ENCODE measurements at places on chromosomes 12 and 14.
A peak's percentile ranks its signal among the peaks of the same experiment; 100 is the strongest.

DNA sequence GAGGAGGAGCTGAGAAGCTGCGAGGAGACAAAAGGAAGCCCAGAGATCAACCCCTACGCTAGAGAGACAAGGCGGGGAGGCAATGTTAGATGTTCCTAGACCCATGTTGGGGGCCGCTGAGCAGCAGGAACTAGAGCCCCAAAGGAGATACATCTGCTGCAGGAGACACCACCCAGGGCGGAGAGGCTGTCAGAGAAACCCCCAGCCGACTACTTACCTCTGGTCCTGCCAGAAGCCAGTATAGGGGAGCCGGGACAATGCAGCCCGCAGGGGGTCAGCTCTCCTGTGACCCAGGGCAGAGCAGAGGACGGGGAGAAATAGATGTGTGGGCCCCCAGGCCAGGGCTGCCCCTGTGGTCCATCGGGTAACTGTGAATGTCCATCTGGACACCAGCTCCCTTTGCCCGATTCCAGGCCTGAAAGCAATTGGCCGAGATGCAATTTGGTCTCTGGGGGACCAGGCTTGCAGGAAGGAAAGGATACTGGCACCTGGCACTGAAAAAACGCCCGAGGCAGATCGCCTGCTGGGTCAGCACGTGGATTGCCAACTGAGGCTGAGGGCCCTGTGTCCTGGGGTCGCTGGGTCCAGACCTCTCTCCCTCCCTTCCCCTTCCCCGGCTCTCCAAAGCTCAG is 34.9 kb downstream of the SYNE3 start:
- DNase-seq: no peak

DNA sequence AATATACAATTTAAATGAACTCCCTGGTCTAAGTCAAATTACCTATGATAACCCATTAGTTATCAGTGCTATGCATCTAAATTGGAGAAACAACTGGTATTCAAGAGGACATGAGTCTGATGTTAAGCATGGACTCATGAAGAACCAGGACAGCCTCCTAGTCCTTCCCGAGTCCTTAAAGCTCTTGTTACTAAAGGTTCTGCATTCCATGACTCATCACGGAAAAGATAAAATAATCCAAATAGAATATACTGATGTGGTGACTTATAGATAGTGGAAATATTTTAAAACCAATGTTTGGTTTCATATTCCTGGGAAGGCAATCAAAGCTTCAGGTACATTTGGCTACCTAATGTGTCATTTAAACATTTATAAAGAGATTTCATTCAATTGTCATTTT is 117.2 kb upstream of the PMCH start:
- DNase-seq: no peak

- no peak for DNase-seq
These were observed 4.2 kb downstream of the DDX51 start for GRCh38 chr12:132139912-132140311.

DNA sequence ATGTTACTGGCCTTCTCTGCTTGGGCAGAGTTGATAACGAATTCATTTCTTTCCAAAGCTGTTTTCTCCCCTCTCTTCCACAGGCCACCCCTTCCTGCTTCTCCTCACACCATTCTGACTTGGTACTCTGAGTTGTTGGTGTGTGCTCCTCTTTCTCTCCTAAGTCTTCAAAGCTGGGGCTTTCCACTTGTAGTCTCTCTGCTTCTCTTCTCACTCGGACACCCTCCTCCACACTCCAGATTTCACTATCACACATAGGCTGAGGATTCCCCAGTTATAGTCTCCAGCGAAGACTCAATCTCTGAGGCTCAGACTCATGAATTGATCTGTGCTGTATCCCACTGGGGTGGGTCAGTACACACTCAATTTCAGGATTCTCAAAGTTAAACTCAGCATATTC is 201.0 kb downstream of the SSPN start:
- no peak for DNase-seq

DNA sequence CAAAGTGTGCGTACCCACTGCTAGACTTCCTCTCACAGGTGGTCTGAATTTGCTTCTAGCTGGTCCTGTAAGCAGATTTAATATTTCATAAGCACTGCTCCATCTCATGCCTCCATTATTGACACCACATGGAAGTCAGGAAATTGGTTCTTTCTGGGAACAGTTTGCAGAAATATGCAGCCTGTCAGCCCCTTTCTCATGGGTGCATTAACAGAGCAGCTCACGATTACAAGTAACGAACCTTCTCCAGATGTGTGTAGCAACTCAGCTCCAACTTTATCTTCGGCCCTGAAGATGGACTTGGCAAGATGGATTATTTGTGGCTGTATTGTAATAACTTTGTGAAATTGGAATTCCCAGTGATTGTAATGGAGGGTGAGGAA is 214.5 kb upstream of the DDHD1 start:
- no peak for DNase-seq

- no peak for DNase-seq
These were observed 367.1 kb upstream of the MGAT4C start for GRCh38 chr12:86623267-86623666.

DNA sequence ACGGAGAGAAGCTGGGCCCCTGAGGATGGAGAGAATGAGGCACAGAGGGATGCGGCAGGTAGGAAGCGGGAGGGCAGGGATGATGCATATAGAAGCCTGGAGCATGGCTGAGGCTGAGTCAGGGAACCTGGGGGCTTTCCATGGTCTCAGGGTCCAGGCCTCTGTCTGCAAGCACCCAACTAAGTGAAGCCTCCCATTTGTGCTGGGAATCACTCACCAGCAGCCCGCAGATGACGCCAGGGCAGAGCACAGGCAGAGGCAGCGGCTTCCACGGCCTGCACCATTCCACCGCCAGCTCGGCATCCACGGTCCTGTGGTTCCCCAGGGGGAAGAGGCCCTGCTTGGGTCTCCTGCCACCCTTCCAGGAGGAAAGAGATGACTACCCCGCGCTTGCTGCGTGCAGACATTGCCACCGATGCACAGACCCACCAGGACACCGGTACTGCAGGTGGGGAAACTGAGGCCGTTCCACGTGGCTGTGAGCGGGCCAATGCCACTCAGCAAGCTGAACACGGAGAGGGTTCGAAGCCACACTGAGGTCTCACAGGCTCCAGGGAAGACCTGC is 75.5 kb downstream of the NCOR2 start:
- no peak for DNase-seq

DNA sequence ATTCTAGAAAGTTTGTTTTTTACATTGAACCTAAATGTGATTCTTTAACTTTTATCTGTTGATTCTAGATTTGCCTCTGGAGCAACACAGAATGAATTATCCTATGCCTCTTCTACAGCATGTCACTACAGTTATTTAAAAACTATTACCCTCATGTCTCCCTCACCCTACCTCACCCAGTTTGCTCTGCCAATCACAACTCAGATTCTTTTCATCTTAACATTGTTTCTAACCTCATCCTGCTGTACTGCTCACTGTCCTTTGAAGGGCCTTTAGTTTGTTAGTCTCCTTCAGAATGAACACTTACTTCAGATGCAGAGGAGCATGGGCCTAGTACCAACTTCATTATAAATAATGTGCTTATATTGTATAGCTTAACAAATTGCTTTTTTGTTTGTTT is 21.5 kb downstream of the YLPM1 start:
- no peak for DNase-seq

DNA sequence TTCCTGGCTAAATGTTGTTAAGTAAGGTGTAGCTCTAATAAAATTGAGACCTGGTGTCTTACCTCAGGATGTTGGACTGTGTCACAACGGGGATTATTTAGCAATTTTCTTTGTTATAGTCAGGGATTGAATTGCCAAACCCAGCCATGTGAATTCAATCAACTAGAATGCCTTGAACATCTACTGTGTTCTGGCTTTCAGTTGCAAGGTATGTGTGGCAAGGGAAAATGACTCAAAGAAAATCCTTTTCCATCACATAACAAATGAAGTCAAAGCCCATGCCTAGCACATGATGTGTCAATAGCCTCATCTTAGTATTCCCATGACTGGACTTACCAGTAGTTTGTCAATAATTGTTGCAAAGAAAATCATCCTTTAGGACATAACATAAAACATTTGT is 519.8 kb upstream of the FLRT2 start:
- no peak for DNase-seq

DNA sequence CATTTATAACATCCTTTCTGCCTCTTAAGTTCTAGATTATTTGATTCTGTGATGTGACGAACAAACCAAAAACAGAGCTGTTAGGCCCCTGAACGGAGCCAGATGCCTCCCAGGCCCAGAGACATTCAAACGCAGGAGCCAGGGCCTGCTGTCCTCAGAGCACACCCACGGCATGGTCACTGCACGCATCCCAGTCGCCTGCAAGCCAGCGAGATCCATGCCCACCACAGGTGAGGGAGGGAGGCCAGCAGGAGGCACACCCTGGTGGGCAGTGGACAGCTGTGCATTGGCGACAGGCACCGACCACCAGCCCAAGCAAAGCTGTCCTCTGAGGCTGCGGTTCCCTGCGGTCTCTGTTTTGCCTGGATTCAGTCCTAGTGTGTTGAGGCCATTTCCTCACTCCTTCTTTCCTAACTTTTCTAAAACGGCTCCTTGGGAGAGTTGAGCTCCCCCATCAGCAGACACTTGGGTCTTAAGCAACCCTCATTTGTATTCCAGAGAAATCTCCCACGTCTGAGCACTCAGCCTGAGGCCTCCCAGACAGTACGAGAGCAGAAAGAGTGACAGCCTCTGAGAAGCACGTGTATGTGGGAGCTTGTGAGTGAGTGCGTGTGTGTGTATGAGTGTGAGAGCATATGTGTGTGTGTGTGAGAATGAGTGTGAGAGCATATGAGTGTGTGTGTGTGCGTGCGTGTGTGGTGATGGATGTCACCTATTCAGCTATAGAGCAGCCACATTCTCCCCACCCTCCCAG is 81.2 kb downstream of the CHGA start:
- no peak for DNase-seq

- no peak for DNase-seq
These were observed 87.8 kb downstream of the FLRT2 start for GRCh38 chr14:85617791-85618190.

- DNase-seq: no peak
These were observed 196.2 kb upstream of the ALG10 start for GRCh38 chr12:33825986-33826602.

- no peak for DNase-seq
These were observed 8.9 kb downstream of the TOGARAM1 start for GRCh38 chr14:44970907-44971306.

DNA sequence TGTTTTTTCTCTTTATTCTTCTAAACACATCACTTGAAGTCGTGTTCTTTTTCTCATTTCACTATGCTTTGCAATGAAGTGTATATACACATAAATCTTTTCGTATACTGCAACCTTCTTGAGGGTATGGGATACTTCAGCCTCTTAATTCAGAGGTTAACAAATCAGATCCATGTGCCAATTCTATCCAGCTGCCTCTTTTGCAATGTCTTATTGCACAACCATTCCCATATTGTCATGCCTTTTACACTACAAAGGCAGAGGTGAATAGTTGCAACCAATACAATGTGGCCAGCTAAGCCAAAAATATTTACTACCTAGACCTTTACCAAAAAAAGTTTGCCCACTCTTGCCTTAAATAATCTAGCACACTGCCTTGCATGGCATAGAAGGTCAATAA is 224.5 kb upstream of the FOXG1 start:
- no peak for DNase-seq

- no peak for DNase-seq
These were observed 4.0 kb downstream of the TBX3 start for GRCh38 chr12:114679942-114680341.

DNA sequence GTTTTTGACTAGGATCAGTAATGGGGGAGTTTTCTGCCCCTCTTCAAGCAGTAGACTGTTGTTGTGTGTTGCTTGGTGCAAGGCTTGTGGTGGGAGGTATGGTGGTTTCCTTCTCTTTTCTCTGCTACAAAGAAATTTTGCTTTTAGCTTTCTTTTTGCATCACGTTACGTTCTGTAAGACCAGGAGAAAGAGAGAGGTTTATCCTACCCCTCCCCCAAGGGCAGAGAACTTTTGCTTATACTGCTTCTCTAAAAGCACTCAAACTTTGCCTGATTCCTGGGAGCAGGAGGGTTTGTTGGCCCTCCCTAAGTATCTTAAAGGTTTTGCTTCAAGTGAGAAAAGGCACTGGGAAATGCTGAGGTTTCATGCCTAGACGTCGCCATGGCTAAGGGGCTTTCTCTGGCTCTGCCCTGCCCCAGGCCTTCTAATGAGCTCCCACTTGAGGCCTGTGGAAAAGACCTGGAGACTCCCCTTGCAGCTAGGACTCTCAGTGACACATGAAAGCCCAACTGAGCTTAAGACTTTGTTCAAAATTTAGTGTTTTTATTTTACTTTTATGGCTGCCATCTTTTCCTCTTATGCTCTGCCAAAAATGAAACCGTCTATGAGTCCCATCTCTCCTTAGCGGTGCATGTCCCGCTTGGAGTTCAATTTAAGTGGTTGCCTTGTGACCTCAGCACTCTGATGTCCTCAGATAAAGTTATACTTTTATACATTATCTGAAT is 49.2 kb downstream of the EIF2S3B start:
- peak; percentile 61 for DNase-seq

- DNase-seq: peak; percentile 87
These were observed 11.9 kb upstream of the TMEM119 start for GRCh38 chr12:108609537-108610335.

DNA sequence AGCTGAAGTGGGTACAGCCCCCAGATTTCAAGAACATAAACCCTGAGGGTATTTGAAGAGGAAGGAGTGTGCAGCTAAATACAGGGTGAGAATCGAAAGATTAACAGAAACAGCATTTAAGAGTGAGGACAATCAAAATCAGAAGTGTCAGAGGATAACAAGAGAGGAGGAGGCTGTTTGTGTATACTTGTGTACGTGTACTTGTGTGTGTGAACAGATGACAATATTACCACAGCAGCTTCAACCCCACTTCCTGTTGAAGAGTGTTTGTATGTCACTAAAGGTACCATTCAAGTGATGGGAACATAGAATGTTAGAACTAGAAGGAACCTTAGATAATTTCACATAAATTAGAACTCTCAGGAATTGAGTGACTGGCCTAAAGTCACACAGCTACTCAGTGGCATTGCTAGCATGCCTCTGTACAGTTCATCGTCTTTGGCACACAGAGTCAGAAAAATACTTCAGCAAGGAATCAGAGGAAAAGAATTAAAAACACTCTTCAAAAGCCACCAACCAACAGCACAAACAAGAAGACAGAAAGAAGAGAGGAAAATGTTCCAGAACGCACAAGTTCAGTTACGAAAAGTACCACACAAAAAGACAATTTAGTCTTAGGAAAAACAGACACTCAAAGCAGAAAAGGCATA is 164.3 kb upstream of the BCL2L14 start:
- no peak for DNase-seq

DNA sequence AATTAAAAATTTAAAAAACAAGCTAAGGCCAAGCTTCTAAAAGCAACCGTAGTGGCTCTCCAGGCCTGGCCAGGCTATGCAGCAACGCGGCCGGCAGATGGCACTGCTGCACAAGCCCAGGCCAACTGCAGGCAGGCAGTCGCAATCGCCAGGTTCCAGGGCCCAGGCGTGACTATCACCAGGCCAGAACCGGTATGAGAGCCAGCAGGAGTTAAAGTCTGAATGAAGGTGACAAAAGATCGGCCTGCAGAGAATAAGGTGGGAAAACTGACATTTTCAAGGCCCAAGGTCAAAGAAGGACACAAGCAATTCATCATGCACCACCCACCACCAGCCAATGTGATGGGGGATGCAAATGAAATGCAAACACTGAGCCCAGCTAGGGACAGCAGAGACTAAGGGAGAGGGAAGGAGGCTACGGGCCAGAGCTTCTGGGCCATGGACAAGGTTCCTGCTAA is 43.6 kb upstream of the ANO2 start:
- peak; percentile 69 for DNase-seq

GRCh38 chr12:69039911-69040310 is 106.9 kb upstream of the CPM start:
- DNase-seq: peak; percentile 11

All from common myeloid progenitor, CD34-positive (primary cell).